Fibroblast of gingiva (primary cell): ENCODE measurements at places on chromosomes 1 and 21.

GRCh38 chr21:26422138-26422537, 150.9 kb downstream of the CYYR1 start:
- DNase-seq, result no peak

GRCh38 chr1:18557621-18558465, 72.8 kb upstream of the PAX7 start:
- DNase-seq, result no peak

- no peak for DNase-seq
Measured at GRCh38 chr1:44854970-44855369, 11.9 kb upstream of the PTCH2 start.

- DNase-seq, result no peak
Measured at GRCh38 chr1:234170622-234171021, 202.6 kb upstream of the COA6 start.

GRCh38 chr1:178966312-178966711, 59.4 kb upstream of the FAM20B start:
- DNase-seq, result no peak
